DMS153 (cell line): ENCODE measurements at places on chromosomes 2 and 18.

DNA sequence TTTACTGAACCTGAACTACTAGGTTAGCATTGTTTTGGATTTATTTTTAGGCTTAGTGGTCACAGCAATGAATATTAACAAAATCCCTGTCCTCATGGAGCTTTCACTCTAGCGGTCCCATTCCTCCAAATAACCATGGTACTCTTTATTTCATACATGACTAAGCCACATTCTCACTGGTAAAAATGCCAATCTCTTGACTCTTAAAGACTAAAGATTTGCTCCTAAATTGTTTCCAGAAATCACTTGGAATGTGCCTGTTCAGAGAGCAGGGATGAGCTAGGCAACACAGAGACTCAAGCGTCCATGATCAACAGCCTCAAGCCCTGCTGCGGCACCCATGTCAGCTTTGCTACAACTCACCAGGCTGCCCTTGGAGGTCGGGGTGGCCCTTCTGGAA, 13.5 kb downstream of the LMAN1 start:
- no peak for DNase-seq

GRCh38 chr2:120596990-120597594, 138.6 kb upstream of the GLI2 start:
- DNase-seq, result no peak

DNA sequence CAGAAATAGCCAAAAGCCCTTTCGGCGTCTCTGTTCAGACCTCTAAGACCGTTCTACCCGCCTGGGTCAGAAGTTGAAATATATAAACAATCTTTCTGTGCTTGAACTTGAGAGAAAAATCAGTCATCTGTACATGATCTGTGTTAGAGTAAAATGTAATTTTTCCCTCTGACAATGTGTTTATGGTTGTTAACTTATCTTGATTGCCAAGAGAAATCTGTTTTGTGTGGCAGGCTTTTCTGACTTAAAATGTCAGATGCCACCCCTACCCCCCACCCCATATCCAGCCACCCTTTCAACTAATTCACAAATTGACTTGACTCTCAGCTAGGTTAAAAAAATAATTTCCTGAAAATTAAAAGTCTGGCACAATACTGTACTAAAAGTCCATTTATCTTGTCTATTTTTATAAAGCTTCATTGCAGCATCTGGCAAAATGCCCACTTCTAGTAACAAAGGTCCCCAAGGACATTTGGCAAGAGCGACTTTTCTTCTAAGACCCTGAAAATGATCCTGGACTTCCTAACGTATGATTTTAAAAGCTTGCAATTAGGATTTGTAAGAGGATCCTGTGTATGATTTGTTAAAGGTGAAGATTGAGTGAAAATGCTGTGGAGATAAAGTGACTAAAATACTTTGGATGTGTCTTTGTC, 304.2 kb downstream of the EPHA4 start:
- DNase-seq, result no peak

- DNase-seq, result no peak
Observed at GRCh38 chr2:45040786-45041185, 31.5 kb upstream of the SIX2 start.

DNA sequence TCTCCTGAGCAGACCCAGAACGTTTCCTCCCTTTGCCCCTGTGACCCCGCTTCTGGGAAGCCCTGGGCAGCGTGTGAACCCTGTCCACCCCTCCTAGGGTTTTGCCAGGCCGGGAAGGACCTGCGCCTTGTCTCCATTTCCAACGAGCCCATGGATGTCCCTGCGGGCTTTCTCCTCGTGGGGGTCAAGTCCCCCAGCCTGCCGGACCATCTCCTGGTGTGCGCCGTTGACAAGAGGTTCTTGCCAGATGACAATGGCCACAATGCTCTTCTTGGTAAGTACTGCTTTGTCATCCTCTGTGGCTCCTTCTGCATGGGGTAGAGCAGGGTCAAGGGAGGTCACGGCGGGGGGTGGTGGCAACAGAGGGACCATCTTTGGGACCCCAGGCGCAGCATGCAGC, 32.5 kb downstream of the GREB1 start:
- no peak for DNase-seq
